NCI-H2107 (cell line): ENCODE measurements at places on chromosomes 5 and 9.

DNA sequence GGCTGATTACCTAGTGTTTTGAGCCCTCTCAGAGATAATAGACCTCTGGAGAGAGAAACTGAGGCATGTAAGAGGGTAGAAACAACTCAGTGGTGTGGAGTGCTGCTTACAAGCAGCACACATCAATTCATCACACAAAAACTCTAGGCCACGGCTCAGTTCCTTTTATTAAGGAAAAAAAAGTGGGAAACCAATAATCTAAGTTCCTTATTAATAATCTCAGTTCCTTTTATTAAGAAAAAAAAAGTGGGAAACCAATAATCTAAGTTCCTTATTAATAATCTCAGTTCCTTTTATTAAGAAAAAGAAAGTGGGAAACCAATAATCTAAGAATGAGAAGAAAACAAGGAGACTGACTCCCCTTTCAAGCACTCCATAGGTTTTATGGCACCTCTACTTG, 28.0 kb downstream of the TXNDC8 start:
- no peak for DNase-seq

GRCh38 chr9:113695440-113695851, 180.7 kb upstream of the ZNF618 start:
- DNase-seq, result no peak

GRCh38 chr5:143318833-143319232, 84.7 kb downstream of the NR3C1 start:
- no peak for DNase-seq

DNA sequence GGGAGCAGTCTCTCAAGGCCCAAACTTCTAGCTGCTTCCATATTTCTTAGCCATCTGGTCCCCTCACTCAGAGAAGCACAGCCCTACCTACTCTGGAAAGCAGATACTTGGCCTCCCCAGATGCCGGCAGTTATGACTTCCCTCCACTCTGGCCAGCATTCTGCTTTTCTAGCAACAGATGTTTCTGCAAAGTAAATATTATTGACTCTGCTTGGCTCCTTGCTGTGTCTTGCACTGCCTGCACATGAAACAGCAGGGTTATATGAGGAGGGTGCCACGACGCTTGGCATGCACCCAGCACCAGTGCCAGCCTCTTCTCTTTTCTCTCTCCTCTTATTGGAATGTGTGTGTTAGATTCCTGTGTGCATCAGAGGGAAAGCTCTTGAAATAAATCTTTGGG, 99.7 kb downstream of the ARHGAP26 start:
- no peak for DNase-seq

DNA sequence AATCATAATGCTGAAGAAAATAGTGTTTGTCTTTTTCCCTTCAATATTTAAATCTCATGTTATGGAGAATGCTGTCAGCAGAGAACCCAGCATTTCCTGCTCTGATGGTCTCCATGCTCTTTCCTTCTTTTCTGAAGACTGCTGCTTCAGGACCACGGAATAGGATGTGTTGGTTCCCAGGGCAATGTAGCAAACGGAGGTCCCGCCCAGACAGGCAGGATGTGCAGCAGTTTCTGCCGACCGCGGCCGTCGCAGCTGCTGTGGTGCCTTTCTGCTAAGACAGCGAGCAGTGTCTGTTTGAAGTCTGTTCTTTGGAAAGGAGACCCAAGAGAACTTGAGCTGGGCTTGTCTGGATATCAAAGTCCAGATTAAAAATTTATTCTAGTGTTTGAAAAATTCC, 654.3 kb downstream of the CCDC171 start:
- no peak for DNase-seq

DNA sequence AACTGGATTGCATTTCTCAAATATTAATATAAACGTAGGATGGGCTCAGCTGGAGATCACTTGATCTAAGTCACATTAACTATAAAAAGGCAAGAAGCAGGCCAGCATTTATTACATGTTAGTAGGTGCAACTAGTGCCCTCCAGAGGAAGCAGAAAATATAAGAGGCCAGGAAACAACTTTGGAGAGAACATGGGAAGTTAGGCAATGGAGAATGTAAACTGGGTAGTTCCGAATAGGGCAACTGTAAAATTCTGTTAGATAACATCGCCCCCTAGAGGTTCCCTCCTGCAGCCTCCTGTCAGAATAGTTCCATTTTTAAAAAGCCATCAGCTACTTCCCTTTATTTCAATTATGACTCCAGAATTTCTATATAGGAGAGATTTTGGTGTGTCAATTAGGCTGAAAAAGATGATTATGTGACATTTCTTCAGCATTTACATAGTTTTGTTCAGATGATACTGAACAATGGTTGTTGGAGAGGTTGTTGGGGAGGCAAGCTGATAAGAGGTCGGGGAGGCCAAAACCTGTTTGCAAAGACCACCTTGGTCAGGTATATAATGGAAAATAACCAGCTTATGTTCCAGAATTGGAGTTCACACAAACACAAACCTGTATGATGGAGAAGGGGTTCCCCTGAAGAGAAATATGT, 22.4 kb downstream of the CCL28 start:
- peak; percentile 65 for DNase-seq

DNA sequence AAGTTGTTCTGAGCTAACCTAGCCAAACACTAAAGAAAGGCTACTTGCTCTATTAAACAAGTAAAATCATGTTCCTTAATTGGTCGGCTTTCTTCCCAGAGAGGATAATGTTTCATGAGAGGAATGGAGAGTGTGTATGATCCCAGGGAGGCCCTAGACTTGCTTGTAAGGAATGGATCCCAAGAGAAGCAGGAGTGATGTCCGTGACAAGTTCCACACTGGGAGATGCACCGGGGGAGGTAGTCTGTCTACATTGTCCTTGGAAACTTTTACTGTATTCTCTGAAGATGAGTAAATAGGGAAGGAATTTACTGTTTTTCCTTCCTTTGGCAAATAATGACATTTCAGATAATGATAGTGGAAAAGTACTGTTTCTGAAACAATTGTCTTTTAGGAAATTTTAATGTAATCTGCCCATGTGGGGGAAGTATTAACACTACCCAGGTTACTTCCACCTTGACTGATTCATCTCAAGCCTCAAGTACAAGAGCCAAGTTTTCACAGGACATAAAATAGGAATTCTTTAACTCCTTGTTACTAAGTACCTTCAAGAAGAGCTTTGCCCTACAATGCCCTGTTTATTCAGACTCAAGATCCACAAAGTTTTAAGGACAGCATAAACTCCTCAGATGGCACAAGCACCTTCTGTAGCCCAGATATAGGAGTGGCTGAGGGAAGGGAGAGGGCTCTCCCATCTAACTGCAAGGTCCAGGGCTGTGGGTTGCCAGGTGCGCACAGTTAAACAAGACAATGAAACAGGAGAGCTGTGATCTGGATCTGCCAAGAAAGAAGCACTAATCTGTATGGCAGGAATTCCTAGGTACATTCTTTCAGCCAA, 152.1 kb downstream of the GNA14 start:
- DNase-seq, result no peak

- DNase-seq, result no peak
Observed at GRCh38 chr5:180491496-180491895, 2.7 kb upstream of the CNOT6 start.

GRCh38 chr5:131218392-131218791, 45.5 kb upstream of the CDC42SE2 start:
- no peak for DNase-seq

DNA sequence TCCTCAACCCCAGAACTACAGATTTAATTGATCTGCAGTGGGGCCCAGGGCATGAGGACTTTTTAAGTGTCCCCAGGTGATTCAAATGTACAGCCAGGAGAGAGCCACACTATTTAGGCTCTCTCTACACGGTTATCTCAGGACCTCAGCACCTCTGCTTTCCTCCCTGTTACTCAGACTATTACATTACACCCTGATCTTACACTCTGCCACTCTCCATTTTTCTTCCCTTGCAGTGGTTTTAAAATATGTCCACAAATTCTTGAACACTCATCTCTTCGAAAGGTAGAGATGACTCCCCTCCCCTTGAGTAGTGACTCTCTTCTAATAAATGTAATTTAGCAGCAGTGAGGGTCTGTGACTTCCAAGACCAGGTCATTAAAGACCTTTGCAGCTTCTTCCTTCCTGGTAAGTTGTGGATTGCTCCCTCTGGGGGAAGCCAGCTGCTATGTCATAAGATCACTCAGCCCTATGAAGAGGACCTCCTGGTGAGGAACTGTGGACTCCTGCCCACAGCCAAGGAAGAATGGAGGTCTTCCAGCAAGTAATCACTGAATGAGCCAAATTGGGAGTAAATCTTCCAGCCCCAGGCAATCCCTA, 87.5 kb upstream of the SSBP2 start:
- no peak for DNase-seq
